ENCODE measurements at places on chromosomes 2 and 18.
A peak's percentile ranks its signal among the peaks of the same experiment; 100 is the strongest.

- DNase-seq, result no peak
Observed at GRCh38 chr18:6145645-6146306, 250.5 kb upstream of the TMEM200C start.

- DNase-seq, result no peak
Observed at GRCh38 chr2:69191634-69192033, 178.7 kb downstream of the ANTXR1 start.

DNA sequence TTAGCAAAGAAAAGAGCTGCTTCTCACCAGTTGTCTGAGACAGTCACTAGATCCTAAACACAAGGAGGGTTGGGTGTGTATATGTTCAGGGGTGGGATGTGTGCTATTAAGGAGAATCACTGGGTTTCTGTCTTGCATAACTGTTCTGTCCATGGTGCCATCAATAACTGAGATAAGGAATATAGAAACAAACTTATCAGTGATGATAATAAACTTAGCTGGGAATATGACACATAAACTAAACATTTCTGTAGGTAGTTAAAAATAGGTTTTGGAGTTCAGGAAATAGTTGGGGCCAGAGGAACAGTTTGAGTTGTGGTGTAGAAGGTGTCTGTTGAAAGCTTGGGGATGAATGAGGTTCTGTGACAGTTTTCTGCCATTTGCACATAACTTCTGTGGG lies 17.4 kb downstream of the NAPG start:
- no peak for DNase-seq

DNA sequence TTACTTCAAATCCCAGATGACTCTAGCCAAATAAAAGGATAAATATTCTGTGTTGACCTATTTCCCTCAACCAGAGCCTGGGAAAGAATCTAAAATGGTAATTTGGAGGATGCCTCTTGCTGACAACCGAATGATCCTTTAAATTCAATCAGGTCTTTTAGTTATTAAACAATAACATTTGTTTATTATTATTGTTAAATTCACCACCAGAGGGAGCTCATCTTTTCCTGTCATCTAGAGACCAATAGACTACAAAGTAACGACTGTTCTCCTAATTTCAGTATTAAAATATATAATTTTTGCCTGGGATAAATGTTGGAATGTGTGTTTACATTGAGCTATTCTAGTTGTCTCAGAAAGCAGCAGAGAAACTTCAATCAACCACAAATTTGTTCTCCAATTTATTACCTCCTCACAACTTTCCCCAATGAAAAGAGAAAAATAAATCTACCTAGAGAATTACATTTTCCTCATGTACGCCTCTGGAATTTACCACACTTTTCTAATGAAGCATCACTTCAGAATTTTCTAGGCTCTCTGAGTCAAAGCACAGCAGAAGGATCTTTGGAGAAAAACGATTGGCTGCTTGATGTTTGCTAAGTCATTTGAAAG lies 142.7 kb downstream of the SCG2 start:
- peak; percentile 59 for DNase-seq

DNA sequence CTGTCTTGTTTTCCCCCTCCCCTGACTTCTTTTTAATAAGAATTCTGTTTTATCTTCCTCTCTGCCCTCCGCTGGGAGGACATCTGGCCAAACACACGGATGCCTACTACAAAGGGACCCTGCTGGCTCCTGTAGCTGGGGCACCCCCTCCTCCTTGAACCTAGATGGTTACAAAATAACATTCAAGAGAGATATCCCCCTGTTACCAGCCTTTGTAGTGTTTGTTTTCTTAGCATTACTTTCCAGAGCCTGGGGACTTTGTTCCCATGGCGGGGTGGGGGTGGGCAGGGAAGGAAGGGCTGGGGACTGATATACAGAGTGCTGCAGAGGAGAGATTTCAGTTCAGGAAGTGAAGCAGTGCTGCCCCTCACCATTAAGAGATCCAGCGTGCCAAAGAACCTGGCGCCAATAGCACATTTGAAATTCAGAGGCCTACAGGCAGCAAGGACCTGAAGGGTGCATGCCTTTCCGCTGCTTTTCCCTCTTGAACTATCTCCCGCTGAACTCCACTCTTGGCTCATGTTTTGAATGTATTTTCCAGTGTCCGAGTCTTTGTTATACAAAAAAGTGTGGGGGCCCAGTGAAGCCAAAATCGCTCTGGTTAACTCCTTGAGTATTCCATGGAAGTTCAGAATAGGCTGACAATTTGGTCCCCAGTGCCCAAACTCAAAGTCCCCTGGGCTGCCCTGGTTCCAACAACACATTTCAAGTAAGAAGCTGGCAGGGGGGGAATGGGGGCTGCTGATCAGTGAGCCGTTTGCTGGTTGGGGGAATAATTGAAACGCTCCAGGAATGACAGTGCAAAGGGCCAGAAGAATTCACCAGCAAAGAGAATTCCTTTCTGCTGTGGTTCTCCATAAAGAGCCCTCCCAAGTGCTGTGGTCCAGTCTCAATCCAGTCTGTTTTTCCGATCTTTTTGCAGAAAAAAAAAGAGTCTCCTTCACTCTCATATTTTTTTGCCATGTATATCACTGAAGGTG lies 94.8 kb upstream of the THOC1 start:
- no peak for DNase-seq

DNA sequence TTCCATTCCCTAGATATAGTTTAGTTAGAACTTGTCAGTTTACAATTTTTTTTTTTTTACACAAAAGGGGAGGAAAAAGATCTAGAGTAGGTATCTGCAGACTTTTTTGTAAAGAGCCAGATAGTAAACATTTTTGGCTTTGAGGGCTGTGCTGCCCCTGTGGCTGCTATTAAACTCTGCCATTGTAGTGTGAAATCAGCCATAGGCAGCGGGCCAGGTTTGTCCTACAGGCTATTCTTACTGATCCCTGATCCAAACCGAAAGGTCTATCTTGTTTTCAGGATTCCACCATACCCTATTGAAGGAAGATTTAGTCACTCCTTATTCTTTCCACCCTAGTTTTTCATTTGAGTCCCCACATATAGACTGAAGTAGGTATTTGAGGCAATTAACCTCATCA lies 203.4 kb downstream of the RND3 start:
- DNase-seq, result no peak

DNA sequence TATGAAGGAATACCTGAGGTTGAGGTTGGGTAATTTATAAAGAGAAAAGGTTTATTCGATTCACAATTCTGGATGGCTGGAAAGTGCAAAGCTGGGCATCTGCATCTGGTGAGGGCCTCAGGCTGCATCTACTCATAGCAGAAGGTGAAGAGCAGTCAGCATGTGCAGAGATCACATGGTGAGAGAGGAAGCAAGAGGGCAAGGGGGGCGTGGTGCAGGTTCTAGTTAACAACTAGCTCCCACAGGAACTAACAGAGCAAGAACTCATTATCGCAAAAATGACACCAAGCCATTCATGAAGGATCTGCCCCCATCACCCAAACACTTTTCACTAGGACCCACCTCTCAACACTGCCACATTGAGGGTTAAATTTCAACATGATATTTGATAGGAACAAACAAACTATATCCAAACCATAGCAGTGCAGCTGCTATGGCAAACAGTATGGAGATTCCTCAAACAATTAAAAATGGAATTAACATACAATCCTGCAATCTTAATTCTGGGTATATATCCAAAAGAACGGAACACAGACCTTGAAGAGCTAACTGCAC lies 72.8 kb upstream of the LDLRAD4 start:
- no peak for DNase-seq

DNA sequence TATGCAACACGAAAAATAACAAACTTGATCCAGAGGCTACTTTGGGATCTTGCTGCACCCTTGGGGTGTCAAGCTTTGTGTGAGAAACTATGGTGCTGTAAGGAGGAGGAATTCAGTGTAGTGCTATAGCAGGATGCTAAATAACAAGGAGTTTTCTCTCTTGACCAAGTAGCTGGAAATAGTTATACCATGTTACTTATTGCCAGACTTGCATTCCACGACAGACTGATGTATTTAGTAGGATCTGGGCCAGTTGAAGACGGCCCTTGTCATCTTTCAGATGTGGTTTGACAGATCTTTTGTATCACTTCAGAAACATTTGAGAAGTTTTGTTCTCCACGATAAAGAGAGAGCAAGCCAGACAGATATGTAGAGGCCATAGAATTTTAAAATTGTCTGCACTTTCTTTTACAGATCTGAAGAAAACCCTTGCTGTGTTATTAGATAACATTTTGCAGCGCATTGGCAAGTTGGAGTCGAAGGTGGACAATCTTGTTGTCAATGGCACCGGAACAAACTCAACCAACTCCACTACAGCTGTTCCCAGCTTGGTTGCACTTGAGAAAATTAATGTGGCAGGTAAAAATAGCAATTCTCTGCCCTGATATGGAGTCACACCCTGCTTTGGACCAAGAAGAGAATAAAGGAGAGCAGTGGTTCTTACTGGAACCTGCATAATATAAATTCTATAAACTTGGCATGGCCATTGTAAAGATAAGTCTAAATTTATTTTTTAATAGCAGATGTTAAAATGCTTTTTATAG lies 16.3 kb downstream of the MGAT5 start:
- DNase-seq, result no peak

DNA sequence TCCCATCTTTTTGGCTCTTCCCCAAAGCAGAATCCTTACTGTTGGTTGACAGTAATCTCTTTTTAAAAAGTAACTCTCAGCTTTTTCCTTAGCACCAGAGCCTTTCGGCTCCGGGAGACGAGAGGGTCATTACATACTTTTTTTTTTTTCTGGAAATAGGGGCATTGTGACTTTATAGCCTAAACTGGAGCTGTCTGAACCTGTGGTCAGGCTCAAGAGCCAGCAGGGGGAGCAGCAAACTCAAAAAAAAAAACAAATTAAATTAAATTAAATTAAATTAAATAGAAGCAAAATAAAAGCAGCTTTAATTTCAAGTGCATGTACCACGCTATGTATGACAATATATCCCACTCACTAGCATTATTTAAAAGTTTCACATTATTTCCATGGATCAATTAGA lies 156.6 kb downstream of the DTNA start:
- DNase-seq, result no peak

- DNase-seq, result no peak
Observed at GRCh38 chr2:48411046-48411445, 118.9 kb upstream of the STON1 start.

- no peak for DNase-seq
Observed at GRCh38 chr2:236510034-236510433, 59.6 kb upstream of the ACKR3 start.

- no peak for DNase-seq
Observed at GRCh38 chr2:101403745-101404144, 16.4 kb upstream of the CREG2 start.

Data from suppressor macrophage treated with lipopolysaccharide for 4 hours (primary cell).